ENCODE measurements at places on chromosomes 6 and 20.

GRCh38 chr20:42756991-42757390, 432.7 kb downstream of the PTPRT start:
- no peak for DNase-seq

GRCh38 chr20:5524896-5525295, 208.1 kb upstream of the PROKR2 start:
- DNase-seq: peak; percentile 76

DNA sequence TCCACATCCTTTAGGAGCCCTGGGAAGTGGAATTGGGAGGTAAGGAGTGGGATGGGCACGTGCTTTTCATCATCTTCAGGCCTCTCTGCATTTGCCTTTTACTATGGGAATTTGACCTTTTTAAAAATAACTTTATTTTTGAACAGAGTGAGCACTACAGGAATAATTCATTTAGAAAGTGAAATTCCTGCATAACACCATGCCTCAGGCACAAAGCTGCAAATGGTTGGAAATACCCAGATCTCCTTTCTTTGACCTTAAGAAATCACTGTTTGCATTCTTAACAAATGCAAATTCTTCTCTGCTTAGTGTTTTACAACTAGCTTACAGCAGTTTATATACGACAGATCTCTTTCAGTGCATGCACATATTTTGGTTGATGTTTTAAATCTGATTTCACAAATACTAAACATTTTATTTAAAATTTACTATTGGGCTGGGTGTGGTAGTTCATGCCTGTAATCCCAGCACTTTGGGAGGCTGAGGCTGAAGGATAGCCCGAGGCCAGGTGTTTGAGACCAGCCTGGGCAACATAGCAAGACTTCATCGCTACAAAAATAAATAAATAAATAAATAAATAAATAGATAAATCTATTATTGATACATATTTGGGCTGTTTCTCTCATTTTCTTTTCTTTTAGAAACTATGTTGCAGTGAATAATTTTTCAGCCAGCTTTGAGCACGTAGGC, 24.5 kb downstream of the CST8 start:
- no peak for DNase-seq

DNA sequence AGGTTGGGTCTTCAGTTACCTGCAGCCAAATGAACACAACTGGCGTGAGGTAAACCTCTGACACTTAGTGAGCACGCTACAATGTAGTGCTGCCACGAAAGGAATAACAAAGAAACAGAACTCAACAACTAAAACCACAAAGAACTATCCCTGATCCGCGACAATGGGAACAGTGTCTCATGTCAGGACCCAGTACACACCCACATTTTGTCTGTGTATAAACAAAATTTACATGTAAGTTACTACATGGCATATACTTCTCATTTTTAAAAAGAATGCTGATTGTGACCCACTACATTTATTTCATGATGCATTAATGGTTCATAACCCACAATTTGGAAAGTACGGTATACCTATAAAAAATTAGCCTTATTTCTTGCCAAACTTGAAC, 14.1 kb downstream of the FKBP1A start:
- no peak for DNase-seq

- no peak for DNase-seq
Observed at GRCh38 chr6:75579951-75580350, 21.7 kb upstream of the SENP6 start.

GRCh38 chr6:28000351-28001045, 43.5 kb downstream of the OR2B6 start:
- DNase-seq: no peak

GRCh38 chr20:2825761-2826160, 9.6 kb downstream of the TMEM239 start:
- DNase-seq: no peak

DNA sequence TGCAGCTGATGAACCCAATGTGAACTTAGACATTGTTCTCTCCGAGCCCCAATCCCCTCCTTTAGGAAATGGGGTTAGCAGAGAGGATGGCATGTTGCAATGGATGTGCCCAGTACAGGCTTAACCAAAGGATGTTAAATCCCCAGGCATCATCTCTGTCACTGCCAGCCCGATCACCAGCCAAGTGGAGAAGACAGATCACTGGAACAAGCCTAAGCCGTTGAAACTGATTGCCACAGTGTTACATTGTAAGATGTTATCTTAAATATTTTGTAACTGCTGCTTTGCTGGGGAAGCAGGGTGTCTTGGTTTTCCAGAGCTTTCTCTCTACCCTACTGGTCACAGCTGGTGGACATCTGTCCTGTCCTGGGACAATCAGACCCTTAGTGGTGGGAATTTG, 783.4 kb upstream of the CHD6 start:
- peak; percentile 97 for DNase-seq

GRCh38 chr6:89140347-89141156, 5.3 kb upstream of the PM20D2 start:
- no peak for DNase-seq

- DNase-seq: peak; percentile 20
Observed at GRCh38 chr6:41073968-41074691, 1.4 kb downstream of the NFYA start.

DNA sequence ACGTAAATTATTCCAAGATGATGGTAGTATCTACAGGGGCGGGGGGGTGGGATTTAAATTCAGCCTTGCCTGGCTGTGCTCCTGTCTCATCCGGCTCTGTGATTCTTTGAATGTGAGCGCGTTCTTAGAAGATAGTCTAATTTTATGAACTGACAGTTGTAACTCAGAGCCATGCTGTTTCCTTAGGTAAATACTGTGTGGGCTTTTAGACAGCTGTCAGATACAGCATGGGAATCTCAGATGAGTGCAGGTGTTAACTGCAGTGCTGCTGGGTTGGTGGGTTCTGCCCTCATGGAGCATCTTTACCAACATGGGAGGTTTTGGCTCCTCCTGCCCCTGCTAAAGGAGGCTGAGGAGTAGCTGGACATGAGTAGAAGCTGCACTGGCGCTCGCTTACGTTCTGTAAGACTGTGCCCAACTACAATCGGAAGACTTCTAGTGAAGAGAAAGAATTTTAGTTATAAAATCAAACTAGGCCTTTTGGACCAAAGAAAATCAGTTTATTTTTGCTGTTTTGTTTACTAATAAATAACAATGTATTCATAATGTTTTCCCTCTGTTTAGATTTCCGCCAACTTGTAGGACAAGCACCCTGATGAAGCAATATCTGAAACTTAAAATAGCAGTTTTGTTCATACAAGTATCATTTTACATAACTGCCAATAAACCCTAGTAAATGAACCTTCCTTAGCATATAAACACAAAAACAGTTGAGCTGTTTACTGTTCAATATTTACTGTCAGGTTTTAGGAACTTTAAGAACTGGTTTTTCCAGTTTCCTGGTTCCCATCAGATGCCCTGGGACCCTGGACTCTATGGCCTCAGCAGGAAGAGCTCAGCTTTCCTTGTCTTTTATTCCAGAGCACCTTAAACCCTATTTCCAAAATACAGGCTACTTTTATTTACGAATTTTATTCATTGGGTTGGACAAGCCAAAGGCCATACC, 66.1 kb downstream of the FAM120B start:
- DNase-seq: no peak

DNA sequence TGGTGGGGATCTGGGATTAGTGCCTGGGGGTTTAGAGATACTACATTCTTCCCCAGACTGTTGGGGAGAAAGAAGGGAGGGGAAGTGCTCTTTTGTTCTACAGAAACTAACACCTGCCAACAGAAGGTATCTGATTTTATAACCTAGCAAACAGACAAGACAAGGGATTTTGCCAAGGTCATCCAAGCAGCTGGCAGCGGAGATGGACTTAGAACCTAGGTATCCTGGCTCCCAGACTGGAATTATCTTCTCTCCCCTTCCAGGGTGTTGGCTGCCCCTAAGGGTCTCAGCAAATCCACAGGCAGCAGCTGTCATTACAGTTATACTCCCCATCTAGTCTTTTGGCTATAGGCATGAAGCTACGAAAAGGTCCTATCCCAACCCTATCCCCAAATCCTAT, 8.4 kb downstream of the SDC4 start:
- no peak for DNase-seq

- DNase-seq: no peak
Observed at GRCh38 chr20:942611-943010, 26.5 kb upstream of the ANGPT4 start.

DNA sequence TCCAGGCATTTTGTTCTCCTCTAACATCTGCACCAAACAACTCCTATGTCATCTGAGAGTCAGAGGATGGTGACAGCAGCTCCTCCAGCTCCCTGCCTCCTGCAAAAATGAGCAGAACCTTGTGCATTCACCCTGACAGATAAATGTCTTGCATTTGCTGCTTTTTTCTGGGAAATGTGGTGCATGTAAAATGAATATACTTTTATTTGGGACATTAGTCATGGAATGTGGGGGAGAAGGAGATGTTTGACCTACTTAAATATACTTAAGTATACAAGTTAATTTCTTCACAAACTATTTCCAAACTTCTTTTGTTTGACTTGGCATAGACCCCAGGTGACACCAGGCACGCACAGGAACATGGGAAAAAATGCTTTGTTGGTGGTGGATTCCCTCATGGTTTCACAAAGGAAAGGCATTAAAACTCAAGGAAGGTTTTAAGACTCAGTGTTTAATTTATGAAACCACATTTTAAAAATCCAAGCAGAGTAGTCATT, 181.8 kb upstream of the MCHR2 start:
- DNase-seq: no peak

DNA sequence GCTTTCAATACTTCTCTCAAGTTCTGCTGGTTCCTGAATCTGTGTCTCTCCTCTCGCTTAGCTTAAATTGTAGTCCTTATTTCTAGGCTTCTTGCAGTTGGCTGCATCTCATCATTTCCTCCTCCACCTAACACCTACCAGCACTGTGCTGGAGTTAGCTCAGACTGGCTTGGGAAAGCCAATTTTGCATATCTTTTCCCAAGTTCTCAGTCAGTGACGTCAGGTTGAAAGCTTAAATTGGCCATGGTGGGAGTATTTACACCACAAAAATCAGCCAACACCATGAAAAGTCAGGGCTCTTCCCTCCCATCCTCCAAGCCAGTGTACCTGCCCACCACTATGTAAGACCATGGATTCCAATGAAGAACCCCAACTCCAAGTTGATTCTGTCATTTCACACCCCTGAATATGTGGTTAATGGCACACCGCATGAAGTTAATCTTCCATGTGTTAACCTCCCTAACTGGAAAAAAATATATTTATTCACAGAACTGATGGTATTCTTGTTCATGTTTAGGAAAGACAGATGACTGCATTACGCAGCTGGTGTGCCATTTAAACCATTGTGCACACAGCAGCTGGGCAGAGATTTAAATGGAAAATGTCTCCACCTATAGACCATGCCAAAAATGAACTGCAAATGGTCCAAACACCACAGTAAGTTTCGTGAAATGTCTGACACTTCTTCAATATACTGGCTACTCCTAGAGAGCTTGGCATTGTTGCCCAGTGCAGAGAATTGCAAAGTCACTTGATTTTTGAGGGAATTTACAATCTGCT, 274.1 kb upstream of the MAP3K7 start:
- no peak for DNase-seq

- DNase-seq: no peak
Observed at GRCh38 chr20:36177716-36178115, 23.2 kb downstream of the EPB41L1 start.

- DNase-seq: no peak
Observed at GRCh38 chr6:146292506-146292905, 251.1 kb upstream of the RAB32 start.

GRCh38 chr6:26328265-26328844, 36.6 kb upstream of the BTN3A2 start:
- DNase-seq: no peak

- DNase-seq: no peak
Observed at GRCh38 chr20:63309261-63310071, 16.5 kb downstream of the COL20A1 start.

- no peak for DNase-seq
Observed at GRCh38 chr6:37850260-37850659, 30.7 kb downstream of the ZFAND3 start.

GRCh38 chr6:168031411-168031971, 34.0 kb downstream of the KIF25 start:
- no peak for DNase-seq

DNA sequence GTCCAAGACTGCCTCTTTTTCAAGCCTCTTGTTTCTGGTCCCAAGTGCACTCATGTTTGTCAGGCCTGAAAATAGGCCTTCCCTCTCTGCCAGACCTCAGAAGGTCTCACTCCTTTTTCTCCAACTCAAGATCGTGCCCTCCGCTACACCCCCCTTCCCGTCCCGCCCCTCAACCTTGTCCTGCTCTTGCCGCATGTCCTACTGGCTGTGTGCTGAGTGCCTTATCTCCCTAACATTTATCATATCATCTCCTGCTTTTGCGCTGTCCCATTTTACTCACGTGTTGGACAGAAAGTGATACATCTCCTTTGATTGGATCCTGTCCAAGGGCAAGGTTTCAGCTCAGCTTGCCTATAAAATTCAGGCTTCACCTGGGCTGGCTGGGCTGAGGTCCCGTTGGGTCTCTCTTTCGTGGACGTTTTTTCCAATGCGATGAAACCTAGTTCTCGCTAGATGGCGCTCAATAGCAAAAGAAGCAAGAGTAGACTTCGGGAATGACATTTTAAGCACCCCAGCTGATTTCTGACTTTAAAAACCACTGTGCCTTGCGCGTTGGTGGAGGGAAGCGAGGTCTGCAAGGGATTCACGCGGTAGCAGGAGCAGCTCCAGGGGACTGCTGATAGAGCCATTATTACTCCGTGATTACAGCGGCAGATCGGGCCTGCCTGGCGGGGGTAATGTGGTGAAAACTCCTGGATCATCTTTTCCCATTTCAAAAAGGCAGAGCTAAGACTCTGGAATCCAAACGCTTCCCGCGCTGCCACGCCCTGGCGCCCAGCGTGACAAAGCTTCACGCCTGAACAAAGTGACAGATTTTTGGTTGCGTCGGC, 137.6 kb downstream of the IMPG1 start:
- no peak for DNase-seq

DNA sequence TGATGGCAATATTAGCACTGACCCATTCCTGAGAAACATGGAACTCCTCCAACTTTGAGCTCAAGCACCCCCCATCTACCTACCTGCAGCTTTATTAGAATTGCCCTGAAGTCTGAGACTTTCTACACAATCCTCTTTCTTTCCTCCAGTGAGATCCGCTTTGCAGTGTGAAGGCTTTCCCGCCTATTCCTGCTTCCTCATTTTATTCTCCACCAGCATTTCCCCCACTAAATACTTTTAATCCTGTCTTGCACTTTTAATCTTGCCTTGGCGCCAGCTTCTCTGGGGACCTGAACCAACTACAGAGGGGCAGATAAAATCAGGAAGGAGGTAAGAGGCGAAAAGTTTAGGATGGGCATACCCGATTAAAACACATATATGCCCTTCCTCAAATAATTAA, 178.1 kb upstream of the PRDM1 start:
- DNase-seq: no peak

DNA sequence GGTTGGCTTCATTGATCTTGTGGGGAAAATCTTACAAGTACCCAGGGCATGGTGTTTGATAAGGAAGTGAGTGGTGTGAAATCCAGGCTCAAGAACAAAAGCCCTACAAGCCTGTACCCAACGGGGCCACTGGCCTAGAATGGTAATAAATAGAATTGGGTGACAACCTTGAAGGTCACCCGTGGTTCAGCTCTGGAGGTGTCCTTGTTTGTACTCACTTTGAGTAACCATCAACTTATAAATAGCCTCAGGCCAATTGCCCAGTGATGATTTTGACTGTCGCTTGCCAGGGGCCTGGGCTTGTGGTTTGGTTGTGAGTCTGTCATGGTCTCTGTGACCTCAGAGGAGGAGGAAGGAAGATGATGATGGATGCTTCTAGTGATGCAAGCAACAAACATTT, 87.8 kb downstream of the PHACTR3 start:
- no peak for DNase-seq
